ENCODE measurements at places on chromosomes 6 and 20. TPM values are rescaled to one million over a fixed set of nuclear protein-coding genes. Genes with fewer than 3 reads are reported as not detected.

The ABHD16B gene
- polyA plus RNA-seq = not detected

The MEP1A gene
- not detected for polyA plus RNA-seq

The PDSS2 gene
- polyA plus RNA-seq = 15.8 TPM

The TAGAP gene
- polyA plus RNA-seq = 2.2 TPM

The ENPP5 gene
- polyA plus RNA-seq = 12.0 TPM

The PAX1 gene
- not detected for polyA plus RNA-seq

The GRM1 gene
- 0.04 TPM for polyA plus RNA-seq

The PPP1R16B gene
- 10.8 TPM for polyA plus RNA-seq

GRCh38 chr20:49882171-49882970 is 33.0 kb downstream of the SPATA2 start:
- no peak overlapping the region for H3K4me3 ChIP-seq
- DNase-seq = no peak
- H3K27me3 ChIP-seq = no peaks in the 10 kb centered on the region
- no peak overlapping the region for H3K27ac ChIP-seq
- H3K36me3 ChIP-seq = peaks cover 97% of the 10 kb centered on the region

DNA sequence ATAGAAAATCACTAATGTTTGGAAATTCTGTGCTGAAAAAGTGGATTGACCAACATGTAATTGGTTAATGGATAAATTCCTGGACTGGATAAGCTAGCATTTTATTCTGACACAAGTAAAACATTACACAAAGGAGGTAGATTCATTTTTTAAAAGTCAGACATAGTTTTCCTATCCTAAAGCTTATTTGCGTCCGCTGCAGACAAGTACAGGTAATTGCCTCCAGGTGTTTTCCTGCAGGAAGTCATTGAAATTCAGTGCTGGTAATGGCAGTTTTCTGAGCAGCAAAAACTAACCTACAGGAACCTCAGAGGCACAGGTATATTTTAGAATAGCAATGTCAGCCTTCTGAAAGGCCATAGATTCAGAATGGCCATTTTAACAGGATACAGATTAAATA is 20.0 kb upstream of the HIVEP1 start:
- no peak overlapping the region for H3K27ac ChIP-seq
- no peaks in the 10 kb centered on the region for H3K27me3 ChIP-seq
- H3K36me3 ChIP-seq = no peaks in the 10 kb centered on the region
- no peak overlapping the region for H3K4me3 ChIP-seq
- no peaks in the 10 kb centered on the region for H3K4me1 ChIP-seq

GRCh38 chr20:25120457-25120856 is 38.5 kb upstream of the VSX1 start:
- H3K4me1 ChIP-seq = no peaks in the 10 kb centered on the region
- no peak for DNase-seq
- H3K27ac ChIP-seq = no peak overlapping the region
- no peaks in the 10 kb centered on the region for H3K36me3 ChIP-seq
- no peak overlapping the region for H3K4me3 ChIP-seq
- H3K27me3 ChIP-seq = peaks cover 3% of the 10 kb centered on the region

GRCh38 chr6:149755300-149756260 is 6.0 kb downstream of the PCMT1 start:
- H3K36me3 ChIP-seq = peaks cover 15% of the 10 kb centered on the region
- peaks cover 5% of the 10 kb centered on the region for H3K4me1 ChIP-seq
- H3K27ac ChIP-seq = no peak overlapping the region
- no peak overlapping the region for H3K4me3 ChIP-seq
- H3K27me3 ChIP-seq = no peaks in the 10 kb centered on the region

DNA sequence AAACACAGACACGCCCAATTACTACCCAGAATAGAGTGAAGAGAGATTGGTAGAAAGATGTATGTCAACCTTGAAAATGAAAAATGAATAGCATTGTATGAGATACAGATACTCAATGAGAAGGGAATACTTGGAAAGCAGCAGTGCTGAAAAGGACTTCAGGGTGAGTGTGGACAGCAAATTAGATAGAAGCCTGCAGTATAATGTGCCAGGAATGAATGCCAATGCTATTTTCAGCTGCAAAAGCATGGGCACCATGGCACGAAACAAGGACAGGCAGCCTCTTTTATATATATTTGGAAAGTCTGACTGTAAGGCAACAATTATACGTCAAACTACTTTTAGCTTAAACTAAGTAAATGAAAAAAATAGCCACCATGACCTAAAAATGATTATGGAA is 118.2 kb downstream of the PTCHD4 start:
- H3K27ac ChIP-seq = no peak overlapping the region
- H3K4me3 ChIP-seq = no peak overlapping the region

DNA sequence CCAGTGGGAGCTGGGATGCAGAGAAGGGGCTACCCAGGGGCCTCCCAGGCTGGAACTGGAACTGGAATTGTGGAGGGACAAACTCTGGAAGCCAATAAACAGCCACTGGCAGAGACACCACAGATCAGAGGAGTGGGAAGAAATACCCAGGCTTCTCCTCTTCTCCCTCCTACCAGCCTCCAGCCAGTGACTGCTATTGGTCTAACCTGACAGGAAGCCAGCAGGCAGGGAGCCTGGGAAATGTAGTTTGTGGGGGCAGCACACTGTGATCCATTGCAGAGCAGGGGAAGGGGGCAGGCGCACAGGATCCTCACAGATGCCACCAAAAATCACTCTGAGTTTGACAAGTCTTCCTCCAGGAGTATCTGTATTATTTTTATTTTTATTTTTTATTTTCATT is 12.1 kb upstream of the MLN start:
- no peak overlapping the region for H3K4me3 ChIP-seq
- H3K36me3 ChIP-seq = no peaks in the 10 kb centered on the region
- peaks cover 64% of the 10 kb centered on the region for H3K27me3 ChIP-seq
- no peaks in the 10 kb centered on the region for H3K4me1 ChIP-seq
- no peak overlapping the region for H3K27ac ChIP-seq

- no peaks in the 10 kb centered on the region for H3K4me1 ChIP-seq
- H3K27ac ChIP-seq = no peak overlapping the region
- no peak for DNase-seq
These were observed 32.0 kb upstream of the TFAP2D start for GRCh38 chr6:50681213-50681824.

- H3K36me3 ChIP-seq = no peaks in the 10 kb centered on the region
- DNase-seq = peak; percentile 19
- peaks cover 15% of the 10 kb centered on the region for H3K4me1 ChIP-seq
These were observed 59.9 kb upstream of the MAP7 start for GRCh38 chr6:136609873-136610706.

- no peak for DNase-seq
- H3K36me3 ChIP-seq = no peaks in the 10 kb centered on the region
- no peak overlapping the region for H3K4me3 ChIP-seq
These were observed 132.2 kb upstream of the CST7 start for GRCh38 chr20:24816907-24817306.

GRCh38 chr6:139996253-139996834 is 621.9 kb upstream of the CITED2 start:
- no peaks in the 10 kb centered on the region for H3K27me3 ChIP-seq
- DNase-seq = no peak
- H3K4me1 ChIP-seq = no peaks in the 10 kb centered on the region

DNA sequence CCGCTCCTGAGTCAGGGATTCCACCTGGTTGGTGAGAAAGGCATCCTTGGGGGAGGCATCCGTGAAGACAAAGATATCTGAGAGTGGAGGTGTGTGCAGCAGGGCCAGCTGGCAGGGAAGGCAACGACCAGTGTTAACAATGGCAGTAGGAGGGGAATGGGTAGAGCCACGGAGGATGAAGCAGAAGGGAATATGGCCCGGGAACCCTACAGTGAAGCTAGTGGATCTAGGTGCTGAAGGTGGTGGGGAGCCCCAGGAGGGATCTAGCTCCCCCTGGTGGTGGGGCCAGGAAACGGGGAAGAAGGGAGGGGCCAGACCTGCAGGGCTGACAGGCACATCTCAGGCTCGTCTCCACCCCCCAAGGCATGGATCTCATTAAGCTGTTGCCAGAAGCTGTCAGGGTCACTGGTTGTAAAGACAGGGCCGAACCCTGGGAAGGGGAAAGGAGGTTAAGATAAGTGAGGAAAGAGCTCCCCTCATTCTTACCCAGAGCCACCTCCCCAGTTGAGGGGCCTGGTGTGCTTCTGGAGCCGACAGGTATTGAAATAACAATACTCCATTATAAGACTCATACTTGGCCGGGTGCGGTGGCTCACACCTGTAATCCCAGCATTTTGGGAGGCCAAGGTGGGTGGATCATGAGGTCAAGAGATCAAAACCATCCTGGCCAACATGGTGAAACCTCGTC is 7.3 kb downstream of the VWA7 start:
- H3K4me1 ChIP-seq = peaks cover 30% of the 10 kb centered on the region
- DNase-seq = peak; percentile 95
- no peak overlapping the region for H3K4me3 ChIP-seq
- H3K27me3 ChIP-seq = no peaks in the 10 kb centered on the region

- H3K27me3 ChIP-seq = peaks cover 10% of the 10 kb centered on the region
- H3K4me3 ChIP-seq = no peak overlapping the region
- no peak for DNase-seq
- no peaks in the 10 kb centered on the region for H3K4me1 ChIP-seq
- H3K36me3 ChIP-seq = peaks cover 27% of the 10 kb centered on the region
These were observed 22.8 kb downstream of the NPEPL1 start for GRCh38 chr20:58715391-58715800.

DNA sequence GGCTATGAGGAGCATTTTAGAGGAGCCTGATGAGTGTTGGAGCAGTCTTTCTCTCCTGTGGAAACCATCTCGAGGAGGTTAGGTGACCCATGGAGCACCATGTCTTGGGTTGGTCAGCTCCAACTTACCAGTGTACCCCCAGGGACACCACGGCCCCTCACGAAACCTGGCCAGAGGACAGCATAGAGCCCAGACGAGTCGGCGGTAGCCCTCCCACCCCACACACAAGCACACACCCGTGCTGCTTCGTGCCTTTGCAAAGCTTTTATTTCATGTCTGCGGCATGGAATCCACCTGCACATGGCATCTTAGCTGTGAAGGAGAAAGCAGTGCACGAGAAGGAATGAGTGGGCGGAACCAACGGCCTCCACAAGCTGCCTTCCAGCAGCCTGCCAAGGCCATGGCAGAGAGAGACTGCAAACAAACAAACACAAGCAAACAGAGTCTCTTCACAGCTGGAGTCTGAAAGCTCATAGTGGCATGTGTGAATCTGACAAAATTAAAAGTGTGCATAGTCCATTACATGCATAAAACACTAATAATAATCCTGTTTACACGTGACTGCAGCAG is 53.6 kb downstream of the EZR start:
- no peak overlapping the region for H3K27ac ChIP-seq
- H3K4me1 ChIP-seq = no peaks in the 10 kb centered on the region
- H3K36me3 ChIP-seq = peaks cover 81% of the 10 kb centered on the region
- no peak for DNase-seq
- H3K4me3 ChIP-seq = no peak overlapping the region
- no peaks in the 10 kb centered on the region for H3K27me3 ChIP-seq

Data from left lung (tissue), 14 donors.